K562 (cell line): ENCODE measurements at places on chromosomes 5 and 9. TPM values are rescaled to one million over a fixed set of nuclear protein-coding genes. Genes with fewer than 3 reads are reported as not detected.

- no peak for DNase-seq
These were observed 65.0 kb upstream of the SARDH start for GRCh38 chr9:133803028-133803585.

GRCh38 chr5:1554410-1554967 is 30.7 kb upstream of the LPCAT1 start:
- no peak for DNase-seq

- no peak for DNase-seq
These were observed 84.7 kb downstream of the HSD17B3 start for GRCh38 chr9:96217294-96217707.

- no peak for DNase-seq
These were observed 18.4 kb upstream of the NME5 start for GRCh38 chr5:138157626-138158025.

- DNase-seq: no peak
These were observed 65.9 kb downstream of the DAP start for GRCh38 chr5:10695055-10695649.

Gene MEIKIN
- not detected in 2 replicates for total RNA-seq

Gene SPAAR
- total RNA-seq: not detected in 2 replicates

GRCh38 chr5:131795228-131795627 is 1.6 kb downstream of the FNIP1 start:
- DNase-seq: no peak

GRCh38 chr5:62475072-62475471 is 62.5 kb downstream of the IPO11 start:
- no peak for DNase-seq
